ENCODE measurements at places on chromosomes 2 and 18.

GRCh38 chr18:26574958-26575864, 26.9 kb upstream of the KCTD1 start:
- DNase-seq: peak; percentile 43

DNA sequence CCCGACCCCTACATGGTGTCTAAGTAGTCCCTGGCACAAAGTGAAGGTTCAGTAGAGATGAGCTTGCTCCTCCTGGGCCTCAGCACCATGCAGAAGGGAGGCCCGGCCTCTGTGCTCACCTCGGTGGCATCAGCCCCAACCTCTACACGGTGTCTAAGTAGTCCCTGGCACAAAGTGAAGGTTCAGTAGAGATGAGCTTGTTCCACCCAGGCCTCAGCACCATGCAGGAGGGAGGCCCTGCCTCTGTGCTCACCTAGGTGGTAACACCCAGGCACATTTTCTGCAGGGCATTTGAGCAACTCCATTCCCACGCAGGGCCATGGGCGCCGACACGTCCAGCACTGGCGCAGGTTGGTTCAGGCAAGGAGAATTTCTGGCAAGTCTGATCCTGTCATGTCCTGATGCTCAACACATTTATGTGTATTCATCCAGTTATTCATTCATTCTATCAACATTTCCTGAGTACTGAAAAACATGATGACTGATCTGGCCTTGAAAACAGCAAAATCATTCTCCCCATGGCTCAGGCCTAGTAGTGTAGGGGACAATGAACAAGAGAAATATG, 408.2 kb upstream of the MYT1L start:
- no peak for DNase-seq

- DNase-seq: no peak
Observed at GRCh38 chr2:232659359-232659758, 26.0 kb downstream of the EFHD1 start.

- DNase-seq: peak; percentile 45
Observed at GRCh38 chr2:62501794-62502500, 4.0 kb downstream of the TMEM17 start.

GRCh38 chr2:3079959-3080948, 297.4 kb downstream of the EIPR1 start:
- no peak for DNase-seq

GRCh38 chr2:104404526-104404925, 449.4 kb upstream of the POU3F3 start:
- no peak for DNase-seq

- DNase-seq: no peak
Observed at GRCh38 chr18:39299152-39299551, 1733.6 kb upstream of the CELF4 start.

DNA sequence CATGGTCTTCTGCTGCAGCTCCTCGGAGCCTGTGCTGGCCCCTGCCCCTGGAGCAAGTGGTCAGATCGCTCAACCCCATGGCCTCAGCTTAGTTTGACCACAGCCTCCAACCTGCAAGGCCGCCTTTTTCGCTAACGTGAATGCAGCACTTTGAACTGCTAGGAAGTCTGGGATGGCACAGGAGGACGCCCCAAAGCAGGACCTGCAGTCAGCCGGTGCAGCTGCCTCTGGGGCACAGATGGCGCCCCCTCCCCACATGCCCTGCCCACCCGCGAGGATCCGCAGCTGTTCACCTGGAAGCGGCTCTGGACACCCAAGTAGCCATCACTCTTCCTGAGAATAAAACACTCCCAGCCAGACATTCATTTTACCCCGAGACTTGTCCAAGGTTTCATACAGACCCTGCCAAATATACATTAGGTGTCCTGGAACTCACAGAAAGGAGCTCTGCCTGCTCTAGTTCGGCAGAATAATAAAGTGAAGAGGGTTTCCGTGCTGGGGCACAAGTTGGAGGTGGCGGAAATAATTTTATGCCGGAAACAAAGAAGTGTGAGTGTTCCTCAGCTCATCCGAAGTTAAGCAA, 510.1 kb downstream of the EIPR1 start:
- no peak for DNase-seq

- DNase-seq: no peak
Observed at GRCh38 chr2:47295981-47296635, 106.8 kb upstream of the MSH2 start.

GRCh38 chr2:239773228-239774141, 251.7 kb downstream of the NDUFA10 start:
- DNase-seq: no peak

GRCh38 chr2:205511221-205511620, 171.1 kb upstream of the NRP2 start:
- no peak for DNase-seq

GRCh38 chr18:79241755-79242154, 154.0 kb upstream of the NFATC1 start:
- DNase-seq: no peak

- no peak for DNase-seq
Observed at GRCh38 chr2:121288454-121289231, 3.6 kb upstream of the TFCP2L1 start.

DNA sequence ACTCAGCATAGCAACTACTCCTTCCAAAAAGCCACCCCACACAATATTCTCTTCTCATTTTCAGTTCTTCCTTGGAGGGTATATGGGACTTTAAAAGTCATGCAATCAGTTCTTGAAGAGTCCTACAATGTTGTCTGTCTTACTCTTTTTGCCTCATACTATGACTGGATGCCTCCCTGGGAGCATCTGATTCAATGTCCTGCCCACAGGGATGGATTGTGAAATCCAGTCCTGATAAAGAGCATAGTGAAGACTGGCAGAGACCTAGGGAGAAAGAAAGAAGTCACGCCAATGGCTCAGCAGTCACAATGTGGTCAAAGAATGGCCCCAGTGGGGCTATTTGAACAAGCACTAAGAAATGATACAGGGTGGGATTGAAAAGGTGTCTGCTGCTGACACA, 155.1 kb upstream of the SERPINE2 start:
- DNase-seq: no peak

GRCh38 chr18:57698571-57699276, 77.1 kb upstream of the NARS1 start:
- peak; percentile 70 for DNase-seq

GRCh38 chr18:500632-501405, at the start of gene COLEC12:
TSS of gene COLEC12 (minus strand) at chr18:500701. CDS start at chr18:500514, 187 bp downstream.
- no peak for DNase-seq

GRCh38 chr2:69641471-69641870, 2.1 kb downstream of the AAK1 start:
- DNase-seq: no peak

DNA sequence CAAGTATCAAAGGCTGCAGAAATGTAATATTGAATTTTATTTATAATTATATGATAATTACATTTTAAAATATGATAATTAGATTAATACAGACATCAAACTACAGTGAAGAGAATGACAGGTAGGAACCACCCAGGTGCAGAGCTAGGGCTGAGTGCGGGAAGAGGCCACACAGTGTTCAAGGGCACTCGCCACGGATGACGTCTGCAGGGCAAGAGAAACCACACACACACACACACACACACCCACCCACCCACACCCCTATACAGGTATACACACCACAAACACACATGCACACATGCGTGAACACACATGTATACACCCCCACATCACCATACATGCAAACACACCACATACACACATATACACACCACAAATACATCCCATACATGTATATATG, 41.2 kb downstream of the MBP start:
- DNase-seq: no peak

DNA sequence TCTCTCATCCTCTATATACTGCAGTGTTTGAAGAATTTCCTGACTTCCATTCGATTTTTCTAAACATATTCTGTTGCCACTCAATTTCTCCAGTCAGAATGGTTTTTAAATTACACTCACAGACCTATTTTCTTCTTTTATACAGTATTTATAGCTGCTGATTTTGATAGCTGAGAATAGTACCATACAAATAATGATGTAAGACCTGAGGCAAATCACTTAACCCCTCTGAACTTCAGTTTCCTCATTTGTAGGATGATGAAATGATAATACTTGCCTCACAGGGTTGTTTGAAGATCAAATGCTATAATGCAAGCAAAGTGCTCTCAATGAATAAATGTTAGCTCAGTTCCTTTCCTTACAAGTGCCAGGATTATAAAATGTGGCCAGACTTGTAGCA, 241.8 kb downstream of the CPS1 start:
- no peak for DNase-seq

GRCh38 chr2:221283896-221284545, 288.1 kb downstream of the EPHA4 start:
- no peak for DNase-seq

- DNase-seq: no peak
Observed at GRCh38 chr2:28544922-28545589, 49.2 kb downstream of the PLB1 start.

GRCh38 chr2:43174368-43174916, 52.0 kb downstream of the ZFP36L2 start:
- DNase-seq: no peak

DNA sequence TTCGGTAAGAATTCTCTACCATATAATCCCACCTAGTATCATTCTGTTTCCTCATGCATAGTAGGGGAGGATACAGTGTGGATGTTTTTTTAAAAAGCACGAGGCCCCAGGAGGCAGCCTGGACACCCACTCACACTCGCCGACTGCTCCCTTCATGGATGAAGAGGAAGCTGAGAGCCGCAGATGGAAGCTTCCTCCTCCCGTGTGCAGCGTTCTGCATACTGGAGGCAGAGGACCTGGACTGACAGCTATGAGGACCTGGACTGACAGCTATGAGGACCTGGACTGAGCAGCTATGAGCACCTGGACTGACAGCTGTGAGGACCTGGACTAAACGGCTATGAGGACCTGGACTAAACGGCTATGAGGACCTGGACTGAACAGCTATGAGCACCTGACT, 234.4 kb downstream of the NDUFA10 start:
- DNase-seq: no peak

DNA sequence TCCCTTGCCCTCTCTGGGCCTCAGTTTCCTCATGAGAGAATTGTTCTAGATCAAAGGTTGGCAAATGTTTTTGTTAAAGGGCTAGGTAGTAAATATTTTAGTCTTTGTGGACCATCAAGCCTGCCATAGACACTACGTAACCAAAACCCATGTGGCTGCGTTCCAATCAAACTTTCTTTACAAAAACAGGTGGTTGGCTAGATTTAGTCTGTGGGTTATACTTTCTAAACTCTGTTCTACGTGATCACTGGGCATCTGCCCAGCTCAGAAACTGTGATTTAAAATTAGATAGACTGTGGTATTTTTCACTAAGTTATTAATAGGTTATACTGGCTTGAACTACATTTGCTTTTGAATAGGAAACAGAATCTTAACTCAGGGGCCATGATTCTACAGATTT, 149.8 kb upstream of the DCC start:
- DNase-seq: no peak
